ENCODE measurements at places on chromosomes 12 and 14.

DNA sequence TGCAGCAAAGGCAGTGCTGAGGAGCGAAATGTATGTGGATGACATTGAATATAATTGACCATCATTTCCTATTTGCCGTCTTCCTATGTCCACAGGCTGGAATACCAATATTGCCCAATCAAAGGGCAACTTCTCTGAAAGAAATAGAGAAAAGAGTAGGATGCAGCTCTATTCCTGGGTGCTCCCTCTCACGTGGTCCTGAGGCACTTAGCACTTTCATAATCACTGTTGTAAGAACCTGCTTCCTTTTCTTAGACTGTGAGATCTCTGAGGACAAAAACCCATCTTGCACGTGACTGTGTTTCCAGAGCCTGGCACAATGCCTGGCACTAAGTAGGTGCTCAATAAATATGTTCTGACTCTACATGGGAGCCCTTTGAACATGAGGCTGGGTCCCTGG, 122.7 kb upstream of the CPM start:
- no peak for DNase-seq

- no peak for DNase-seq
Observed at GRCh38 chr12:54277823-54278276, 2.1 kb downstream of the CBX5 start.

- DNase-seq: no peak
Observed at GRCh38 chr12:89319122-89319521, 33.2 kb downstream of the DUSP6 start.

DNA sequence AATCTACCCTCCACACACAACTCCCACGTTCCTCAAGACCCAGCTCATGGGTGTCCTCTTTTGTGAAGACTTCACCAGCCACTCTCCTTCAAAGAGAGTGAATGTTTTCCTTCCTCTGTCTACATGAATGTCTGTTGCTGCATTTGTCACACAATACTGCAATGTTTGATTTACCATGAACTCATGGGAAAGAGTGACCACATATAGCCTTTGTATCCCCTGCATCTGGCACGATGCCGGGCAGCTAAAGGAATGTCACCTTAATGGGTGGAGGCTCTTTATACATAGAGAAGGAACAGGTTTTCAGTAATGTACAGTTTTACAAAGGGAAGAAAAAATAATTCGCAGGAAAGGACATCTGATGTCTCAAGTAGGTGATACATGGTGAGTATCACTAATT, 12.1 kb upstream of the BCDIN3D start:
- no peak for DNase-seq

DNA sequence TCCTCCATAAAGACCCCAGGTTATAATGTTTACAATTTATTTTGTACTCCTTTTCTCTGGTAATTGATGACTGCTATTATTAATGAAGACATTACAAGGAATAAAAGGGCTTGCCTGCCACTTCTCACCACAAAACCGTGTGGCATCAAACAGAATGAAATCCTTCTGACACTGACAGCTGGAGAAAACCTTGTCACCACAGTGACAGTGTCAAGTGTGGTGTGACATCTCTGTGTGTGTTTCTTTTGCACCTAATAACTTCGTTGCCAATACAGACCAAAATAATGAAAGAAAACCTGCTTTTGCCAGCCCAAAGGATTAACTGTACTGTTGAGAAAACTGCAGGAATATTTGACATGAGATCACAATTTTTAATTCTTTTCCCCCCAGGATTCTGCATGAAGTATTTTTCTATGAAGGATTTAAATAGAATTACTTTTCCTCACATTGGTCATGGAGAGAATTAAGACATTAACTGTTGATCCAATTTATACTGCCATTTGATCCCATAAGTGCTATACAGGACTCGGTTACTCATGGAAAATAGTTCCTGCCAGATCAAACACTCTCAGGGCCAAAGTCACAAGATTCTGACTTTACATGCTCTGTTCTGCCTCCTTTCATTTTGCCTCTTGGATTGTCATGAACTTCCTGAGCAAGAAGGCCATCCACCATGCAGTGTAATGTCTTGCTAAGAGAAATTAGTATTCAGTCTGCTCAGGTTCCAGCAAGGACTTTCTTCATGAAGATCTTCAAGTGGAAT, 60.4 kb upstream of the IFNG-AS1 start:
- peak; percentile 11 for DNase-seq

DNA sequence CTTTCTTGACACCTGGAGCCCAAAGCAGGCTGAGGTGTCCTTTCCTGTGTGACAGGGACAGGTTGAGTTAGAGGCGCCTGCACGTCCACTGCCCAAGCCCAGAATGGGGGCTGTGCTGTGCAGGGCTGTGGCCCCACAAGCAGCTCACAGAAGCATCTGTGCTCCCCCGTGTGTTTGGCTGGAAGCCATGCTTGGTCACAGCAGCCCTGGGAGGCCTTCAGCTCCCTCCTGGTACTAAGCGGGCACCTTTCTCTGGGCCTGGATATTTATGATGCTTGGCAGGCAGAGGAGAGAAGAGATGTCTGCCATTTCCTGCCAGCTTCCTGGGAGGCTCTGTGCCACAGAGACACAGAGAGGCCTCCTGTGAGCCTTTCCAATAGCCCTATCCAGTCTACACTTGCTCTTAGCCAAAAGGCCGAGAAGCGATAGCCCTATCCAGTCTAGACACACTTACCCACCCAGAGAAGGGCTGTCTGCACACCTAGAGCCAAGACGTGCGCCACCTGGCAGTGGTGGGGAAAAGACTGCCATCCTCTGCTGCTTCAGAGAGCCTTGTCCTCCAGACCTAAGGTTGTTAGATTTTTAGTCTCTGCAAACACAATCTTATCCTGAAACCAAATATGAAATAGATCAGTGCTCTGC, 117.4 kb downstream of the GCH1 start:
- DNase-seq: no peak

GRCh38 chr14:68682166-68683103, 110.4 kb downstream of the ZFP36L1 start:
- peak; percentile 22 for DNase-seq

DNA sequence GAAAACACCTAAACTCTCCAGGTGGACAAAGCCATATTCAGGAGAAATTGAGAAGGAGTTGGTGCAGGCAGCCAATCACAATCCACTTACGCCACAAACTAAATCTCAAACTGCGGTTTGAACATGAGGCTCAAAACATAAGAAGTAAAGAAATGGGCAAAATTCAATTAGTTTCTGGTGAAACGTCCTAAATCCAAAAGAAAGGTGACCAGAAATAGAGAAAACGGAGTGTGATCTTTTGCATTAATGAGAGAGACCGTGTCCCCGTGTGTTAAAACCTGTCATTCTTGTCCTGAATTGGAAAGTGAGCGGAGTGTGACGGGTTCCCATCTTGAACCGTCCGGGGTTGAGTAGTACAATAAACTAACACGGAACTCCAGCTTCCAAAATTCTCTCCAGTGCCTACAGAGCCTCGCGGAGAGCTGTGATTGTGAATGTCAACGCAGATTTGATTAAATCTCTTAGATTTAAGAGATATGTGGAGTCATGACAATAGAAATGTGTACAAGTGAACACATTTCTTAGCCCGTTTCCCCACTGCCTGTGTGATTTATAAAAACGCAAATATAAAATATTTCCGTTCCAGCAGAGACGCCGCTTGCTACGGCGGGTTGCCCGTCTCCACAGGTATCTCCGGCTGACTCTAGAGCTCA, 595 bp upstream of the METAP2 start:
- DNase-seq: peak; percentile 59

GRCh38 chr12:24955389-24955788, 6.5 kb upstream of the BCAT1 start:
- no peak for DNase-seq

- DNase-seq: no peak
Observed at GRCh38 chr12:46439793-46440511, 67.4 kb upstream of the SLC38A2 start.

GRCh38 chr12:94026596-94026995, 121.8 kb upstream of the PLXNC1 start:
- DNase-seq: no peak

DNA sequence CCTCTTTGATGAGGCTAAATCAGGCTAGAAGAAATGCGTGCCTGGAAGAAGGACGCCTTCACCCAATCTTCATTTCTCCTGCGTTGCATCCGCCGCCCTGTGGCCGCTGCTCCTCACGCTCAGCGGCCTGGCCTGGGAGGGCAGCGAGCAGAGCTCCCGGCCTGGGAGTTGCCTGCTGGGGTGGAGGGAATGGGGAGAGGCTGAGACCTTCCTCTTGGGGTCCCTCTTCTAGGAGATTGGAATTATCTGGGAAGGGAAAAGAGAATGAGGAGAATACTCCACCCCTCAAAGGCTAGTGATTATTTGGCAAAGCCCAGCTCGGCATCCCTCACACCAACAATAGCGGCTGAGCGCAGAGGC, 2.4 kb upstream of the HOXC12 start:
- no peak for DNase-seq

GRCh38 chr12:113459981-113460380, 11.7 kb downstream of the LHX5 start:
- DNase-seq: no peak

- DNase-seq: no peak
Observed at GRCh38 chr12:98737322-98737712, 92.2 kb downstream of the APAF1 start.

GRCh38 chr14:78005325-78005724, 164.8 kb upstream of the NRXN3 start:
- DNase-seq: peak; percentile 4

DNA sequence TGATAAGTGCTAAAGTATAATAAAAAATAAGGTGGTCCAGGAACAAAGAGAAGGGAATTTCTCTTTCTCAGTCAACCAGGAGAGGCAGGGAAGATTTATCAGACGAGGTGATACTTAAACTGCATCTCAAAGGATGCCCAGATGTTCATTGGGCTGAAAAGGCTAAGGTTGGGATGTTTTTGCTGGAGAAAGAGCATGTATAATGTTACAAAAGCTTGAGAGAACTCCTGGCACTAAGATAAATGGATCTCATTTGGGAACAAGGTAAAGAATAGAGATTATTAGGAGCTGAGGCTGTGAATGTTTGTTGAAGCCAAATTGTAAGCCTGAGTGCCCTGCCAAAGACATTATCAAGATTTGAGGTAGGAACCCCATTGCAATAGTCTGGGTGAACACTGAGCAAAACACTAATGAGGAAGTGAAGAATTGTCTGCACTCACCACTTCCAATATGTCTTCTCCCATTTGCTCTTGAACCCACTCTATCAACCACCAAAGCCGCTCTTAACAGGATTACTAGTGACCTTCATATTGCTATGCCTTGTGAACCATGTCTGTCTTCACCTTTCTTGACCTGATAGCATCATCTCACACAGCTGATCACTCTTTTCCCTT, 149.0 kb upstream of the ARID2 start:
- DNase-seq: no peak

GRCh38 chr14:91341334-91341733, 76.3 kb downstream of the CCDC88C start:
- DNase-seq: no peak

DNA sequence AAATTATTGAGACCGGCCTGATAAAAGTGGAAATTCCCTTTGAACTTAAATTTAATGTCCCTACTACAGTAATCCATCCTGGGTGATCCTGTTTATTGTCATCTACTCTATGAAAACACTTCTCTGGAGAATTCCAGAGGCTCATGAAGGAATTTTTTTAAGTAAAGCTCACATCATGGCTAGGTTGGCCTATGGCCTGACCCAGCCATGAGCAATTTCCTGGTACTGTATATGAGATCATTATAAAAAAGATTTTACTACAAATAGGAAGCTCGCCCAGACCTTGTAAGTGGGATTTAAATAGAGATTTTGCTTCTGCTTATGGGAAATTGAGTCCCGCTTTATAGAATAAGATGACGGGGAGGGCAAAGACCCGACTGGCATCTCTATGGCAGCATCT, 215.5 kb downstream of the DPF3 start:
- DNase-seq: no peak

All from SK-MEL-5 (cell line).